ENCODE measurements at places on chromosomes 12 and 14.

GRCh38 chr14:49953196-49953595 is 60.3 kb downstream of the ARF6 start:
- DNase-seq: no peak

DNA sequence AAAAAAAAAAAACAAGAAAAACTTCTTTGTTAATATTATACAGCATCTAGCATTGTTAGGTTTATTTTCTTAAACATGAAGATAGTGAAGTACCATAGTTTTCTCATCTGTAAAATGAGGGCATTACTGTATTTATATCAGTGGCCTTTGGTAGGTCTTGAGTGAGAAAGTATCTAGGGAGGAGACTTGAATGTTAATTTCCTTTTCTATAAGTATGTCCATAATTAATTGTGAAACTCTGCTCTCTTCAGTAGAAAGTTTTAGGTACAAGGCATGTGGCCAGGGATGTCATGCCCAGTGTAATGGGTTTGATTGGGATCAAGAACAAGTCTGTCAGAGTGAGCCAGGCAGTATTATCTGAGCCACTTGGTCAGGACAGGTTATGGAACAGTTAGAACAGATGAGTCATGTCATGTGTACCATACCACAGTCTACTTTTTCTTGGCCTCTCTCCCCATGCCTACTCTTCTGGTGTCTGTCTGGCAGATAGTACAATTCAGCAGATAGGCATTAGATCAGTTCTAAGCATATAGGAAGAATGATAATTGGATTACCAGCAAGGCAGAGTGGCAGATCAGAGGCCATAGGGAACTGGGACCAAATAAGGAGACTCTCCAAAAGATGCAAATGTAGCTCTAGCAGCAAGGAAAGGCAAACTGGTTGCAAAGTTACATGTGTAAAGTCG is 30.4 kb downstream of the FBXO34 start:
- DNase-seq: no peak

- DNase-seq: no peak
Measured at GRCh38 chr14:95884377-95884776, 7.7 kb downstream of the TUNAR start.

- DNase-seq: no peak
Measured at GRCh38 chr12:82414926-82415325, 56.6 kb downstream of the METTL25 start.

DNA sequence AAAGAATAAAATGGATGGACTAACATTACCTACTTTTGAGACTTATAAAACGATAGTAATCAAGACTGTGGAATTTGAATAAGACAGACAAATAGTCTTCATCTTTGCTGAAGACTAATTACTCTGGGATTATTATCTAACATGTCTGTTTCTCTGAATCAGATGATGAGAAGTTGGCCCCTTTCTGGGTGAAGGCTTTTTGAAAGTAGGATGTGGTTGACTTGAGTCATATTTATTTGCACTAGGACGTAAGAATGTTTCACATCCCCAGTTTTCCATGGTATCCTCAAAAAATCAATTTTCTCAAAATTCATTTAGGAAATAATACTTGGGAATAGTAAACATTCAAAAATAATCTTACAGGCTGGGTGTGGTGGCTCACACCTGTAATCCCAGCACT is 31.8 kb downstream of the PKP2 start:
- DNase-seq: no peak

- no peak for DNase-seq
Measured at GRCh38 chr12:92493816-92494215, 209.0 kb upstream of the PLEKHG7 start.

GRCh38 chr12:127810041-127810440 is 456.9 kb upstream of the TMEM132C start:
- DNase-seq: no peak

DNA sequence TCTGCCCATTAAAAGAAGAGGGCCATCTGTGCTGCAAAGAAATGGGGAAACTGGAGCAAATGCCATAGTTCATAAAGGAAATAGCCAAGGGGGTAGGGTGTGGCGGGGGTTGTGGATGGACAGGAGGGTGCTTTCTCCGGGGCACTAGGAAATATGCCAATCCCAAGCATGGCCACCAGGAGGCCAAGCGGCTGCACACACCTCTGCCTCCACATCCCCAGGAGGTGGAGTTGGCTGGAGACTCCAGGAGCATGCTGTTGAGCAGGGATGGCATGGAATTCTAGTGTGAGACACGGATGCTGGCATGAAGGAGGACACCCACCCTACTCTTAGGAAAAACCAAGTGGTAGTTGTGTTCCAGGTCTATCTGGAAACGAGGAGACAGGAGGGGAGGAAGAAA is 25.2 kb downstream of the NID2 start:
- no peak for DNase-seq

- no peak for DNase-seq
Measured at GRCh38 chr14:95134304-95134933, 22.9 kb downstream of the DICER1 start.

- no peak for DNase-seq
Measured at GRCh38 chr12:111221062-111222026, 147.6 kb downstream of the PHETA1 start.

DNA sequence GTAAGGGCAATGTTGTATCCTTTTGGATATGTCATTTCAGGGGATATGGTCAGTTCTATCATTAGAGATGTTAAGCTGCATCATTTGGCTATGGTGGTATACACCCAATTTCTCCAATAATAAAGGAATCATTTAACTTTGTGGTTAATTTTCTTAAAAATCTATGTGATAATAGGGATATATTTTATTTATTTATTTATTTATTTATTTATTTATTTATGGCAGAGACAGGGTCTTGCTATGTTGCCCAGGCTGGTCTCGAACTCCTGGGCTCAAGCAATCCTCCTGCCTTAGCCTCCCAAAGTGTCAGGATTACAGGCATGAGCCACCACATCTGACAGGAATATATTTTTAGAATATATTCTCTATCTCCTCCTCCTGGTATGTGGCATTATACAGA is 85.7 kb downstream of the EML5 start:
- DNase-seq: no peak

DNA sequence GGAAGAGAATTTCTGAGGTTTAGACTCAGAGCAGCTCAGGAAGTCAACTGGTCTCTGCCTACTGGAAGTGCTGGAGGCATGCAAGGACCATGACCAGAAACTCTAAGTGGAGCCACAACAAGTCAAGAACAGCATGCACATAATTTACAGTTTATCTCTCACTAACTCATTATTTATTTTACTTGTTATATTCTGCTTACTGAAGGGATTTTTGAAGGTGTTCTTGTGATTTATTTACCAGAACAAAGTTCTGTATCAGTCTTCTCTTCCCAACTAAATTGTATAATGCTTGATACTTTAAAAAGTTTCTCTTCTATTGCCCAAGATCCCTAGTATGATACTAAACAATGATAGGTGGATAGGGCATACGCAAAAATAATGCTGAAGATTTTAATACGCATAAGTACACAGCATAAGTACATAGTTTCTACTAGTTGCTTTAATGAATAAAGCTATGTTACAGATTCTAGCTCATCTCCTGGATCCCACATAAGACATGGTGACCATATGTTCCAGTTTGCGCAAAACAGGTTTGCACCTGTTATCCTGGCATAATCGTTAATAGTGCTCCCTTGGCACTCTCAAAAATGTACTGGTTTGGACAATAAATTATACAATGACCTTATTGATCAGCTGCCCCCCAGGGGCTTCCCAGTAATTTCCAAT is 11.6 kb upstream of the SPTB start:
- no peak for DNase-seq

DNA sequence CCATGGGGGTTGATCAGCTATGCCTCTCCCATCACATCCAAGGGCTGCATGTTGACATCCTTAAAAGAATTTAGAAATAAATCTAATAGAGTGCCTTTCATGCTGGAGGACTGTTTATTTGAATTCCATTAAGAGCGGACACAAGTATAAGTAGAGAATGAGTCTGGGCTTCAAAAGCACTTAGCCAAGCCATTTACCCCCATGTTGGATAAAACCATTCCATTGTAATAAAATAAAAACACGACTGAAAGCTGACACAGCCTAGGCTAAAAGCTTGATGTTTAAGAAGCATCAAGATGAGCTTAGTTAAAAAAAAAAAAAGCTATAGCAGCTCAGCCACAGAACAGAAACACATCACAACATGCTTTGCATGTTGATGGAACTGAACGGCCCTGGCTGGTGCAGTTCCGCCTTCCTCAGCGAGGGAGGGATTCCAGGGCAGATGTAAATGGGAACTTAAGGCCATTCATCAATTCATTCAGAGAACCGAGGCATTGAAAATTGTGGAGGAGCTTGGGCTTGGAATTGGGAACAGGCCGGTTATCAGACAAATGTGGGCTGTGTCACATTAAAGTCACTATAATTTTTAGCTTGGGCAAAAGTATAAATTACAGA is 41.2 kb downstream of the TMEM132D start:
- DNase-seq: no peak

DNA sequence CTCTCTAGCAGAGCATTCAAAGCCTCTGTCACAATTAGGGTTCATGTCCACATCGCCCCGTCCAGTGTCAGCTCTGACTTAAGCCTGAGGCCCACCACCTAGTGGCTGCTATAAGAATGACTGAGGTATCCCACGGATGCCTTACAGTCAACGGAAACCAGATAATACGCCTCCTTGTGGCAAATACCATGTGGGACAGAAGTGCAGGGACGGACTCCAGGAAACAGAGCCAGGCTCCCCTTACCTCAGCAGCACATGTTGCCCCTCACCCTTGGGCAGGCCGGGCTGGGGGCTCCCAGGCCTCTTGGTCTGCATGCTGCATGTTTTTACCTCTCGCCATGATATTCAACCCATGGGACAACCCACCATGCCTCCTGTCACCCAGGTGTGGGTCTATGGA is 86.3 kb downstream of the VWF start:
- DNase-seq: no peak

Measured in stimulated activated CD4-positive, alpha-beta T cell treated with anti-CD3 and anti-CD28 coated beads, Interleukin-1b, Interleukin-23, amount 100 ng/mL, for 1 hour (primary cell).